Esophagus mucosa (tissue), 1 donor: ENCODE measurements at places on chromosomes 3 and 15. TPM values are rescaled to one million over a fixed set of nuclear protein-coding genes. Genes with fewer than 3 reads are reported as not detected.

- ATAC-seq: no peak
Measured at GRCh38 chr15:57606816-57607215, 15.1 kb downstream of the MYZAP start.

GRCh38 chr3:37279236-37279635 lies 104.9 kb upstream of the LRRFIP2 start:
- no peak for ATAC-seq

The XCR1 gene
- total RNA-seq: 0.04 TPM

DNA sequence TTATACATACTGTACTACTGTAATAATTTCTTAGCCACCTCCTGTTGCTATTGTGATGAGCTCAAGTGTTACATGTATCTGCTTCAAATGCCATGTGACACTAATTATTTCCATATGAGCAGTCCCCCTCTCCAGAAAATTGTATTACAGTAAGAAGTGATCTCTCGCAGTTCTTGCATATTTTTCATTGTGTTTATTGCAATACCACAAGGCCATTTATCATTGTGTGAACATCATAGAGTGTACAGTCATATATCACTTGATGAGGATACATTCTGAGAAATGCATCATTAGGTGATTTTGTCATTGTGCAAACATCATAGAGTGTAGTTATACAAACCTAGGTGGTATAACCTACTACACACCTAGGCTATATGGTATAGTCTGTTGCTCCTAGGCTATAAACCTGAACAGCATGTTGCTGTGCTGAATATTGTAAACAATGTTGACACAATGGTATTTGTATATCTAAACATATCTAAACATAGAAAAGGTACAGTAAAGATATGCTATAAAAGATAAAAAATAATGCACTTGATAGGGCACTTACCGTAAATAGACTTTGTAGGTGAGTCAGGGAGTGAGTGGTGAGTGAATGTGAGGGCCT lies 189.6 kb upstream of the MLF1 start:
- no peak for ATAC-seq

GRCh38 chr15:29266052-29266582 lies 3.5 kb downstream of the NSMCE3 start:
- ATAC-seq: no peak
